ENCODE measurements at places on chromosomes 7 and 10.

GRCh38 chr7:93044147-93044810 lies 73.5 kb downstream of the SAMD9 start:
- peak; percentile 78 for DNase-seq

GRCh38 chr7:18425227-18425626 lies 70.3 kb upstream of the HDAC9 start:
- DNase-seq: no peak

DNA sequence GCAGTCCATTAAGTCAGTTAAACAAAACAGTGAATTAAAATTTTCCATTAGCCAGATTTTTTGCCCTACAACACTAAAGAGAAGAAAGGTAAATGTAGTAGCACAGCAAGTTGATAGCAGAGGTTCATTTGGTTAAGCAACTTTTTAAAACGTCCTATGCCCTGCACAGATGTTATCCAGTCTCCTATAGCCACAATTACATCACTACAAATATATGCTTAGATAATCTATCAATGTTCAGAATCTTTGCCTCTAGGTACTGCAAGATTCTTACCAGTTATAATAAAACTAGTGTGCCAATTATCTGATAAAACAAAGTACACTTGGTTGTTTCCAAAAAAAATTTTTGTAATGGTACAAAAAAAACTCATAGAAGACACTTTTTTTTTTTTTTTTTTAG lies 175.5 kb upstream of the MYO3A start:
- no peak for DNase-seq

DNA sequence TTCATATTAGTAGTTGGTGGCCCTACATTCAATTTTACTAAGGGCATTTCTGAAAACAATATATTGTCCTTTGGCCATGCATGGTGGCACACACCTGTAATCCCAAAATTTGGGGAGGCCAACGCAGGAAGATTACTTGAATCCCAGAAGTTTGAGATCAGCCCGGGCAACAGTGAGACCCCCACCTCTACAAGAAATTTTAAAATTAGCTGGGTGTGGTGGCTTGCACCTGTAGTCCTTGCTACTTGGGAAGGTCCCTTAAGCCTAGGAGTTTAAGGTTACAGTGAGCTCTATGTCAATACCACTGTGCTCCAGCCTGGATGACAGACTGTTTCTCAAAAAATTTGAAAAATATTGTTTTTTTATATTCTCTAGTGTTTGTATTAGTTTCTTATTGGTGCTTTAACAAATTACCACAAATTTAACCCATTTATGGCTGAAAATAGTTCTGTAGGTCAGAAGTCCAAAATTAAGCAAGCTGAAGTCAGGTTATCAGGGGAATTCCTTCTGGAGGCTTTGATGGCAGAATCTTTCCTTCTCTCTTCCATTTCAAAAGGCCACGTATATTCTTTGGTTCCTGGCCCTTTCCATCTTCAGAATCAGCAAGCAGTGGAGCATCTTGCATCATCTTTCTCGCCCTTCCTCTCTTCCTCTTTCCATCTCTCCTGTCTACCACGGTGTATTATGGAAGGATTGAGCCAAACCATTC lies 12.4 kb downstream of the CBX3 start:
- DNase-seq: no peak

GRCh38 chr10:72260976-72261783 lies 12.5 kb upstream of the DDIT4 start:
- no peak for DNase-seq

GRCh38 chr10:72461085-72461484 lies 106.4 kb upstream of the DNAJB12 start:
- DNase-seq: no peak

DNA sequence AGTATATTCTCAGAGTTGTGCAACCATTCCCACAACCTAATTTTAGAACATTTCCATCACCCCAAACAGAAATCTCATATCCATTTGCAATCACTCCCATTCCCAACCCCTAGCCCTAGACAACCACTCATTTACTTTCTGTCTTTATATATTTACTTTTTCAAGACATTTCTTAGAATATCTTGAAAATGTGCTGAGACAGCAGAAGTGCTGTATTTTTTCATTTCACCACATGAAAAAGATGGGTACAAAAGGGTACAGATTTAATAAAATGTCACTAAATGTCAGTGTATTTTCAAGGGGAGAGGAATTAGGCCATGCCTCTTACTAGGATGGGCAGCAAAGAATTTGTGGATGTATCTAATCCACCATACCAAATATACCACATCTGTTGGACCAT lies 51.6 kb upstream of the CCDC6 start:
- no peak for DNase-seq

DNA sequence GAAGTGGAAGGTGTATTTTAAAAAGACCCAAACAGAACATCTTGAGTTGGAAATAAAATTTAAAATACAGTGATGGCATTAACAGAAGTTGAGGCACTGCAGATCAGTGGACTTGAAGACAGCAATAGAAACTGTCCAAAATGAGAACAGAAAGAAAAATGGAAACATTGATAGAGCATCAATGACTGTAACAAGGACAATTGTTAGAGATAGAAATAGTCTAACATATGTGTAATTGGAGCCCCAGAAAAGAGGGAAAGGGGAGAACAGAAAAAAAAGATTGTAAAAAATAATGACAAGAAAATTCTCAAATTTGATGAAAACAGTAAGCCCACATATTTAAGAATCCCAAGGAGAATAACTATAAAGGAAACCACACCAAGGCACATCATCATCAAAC lies 29.4 kb downstream of the VKORC1L1 start:
- no peak for DNase-seq

DNA sequence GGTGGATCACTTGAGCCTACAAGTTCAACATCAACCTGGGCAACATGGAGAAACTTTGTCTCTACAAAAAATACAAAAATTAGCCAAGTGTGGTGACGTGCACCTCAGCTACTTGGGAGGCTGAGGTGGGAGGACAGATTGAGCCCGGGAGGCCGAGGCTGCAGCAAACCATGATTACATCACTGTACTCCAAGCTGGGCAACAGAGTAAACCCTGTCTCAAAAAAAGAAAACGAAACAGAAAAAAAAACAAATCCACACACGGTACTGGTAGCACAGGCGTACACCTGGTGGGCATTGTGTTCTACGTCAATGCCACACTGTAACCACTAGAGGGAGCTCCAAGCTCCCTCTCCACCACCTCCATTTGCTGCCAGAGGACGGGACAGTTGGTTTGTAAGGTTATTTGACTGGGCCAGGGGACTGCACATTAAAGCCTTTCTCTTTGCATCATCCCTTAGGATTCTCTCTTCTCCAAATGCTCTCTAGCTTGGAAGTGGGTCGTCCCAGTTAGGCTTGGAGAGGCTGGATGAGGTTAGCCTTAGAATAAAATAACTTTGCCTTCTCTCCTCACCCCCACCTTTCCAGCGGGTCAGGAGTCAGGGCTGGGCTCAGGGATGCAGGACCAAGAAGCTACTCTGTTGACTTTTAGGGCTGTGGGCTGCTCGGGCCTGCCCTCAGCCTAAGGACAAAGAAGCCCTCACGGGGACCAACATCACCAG lies 130.8 kb downstream of the SORBS1 start:
- peak; percentile 59 for DNase-seq

GRCh38 chr7:107920048-107920772 lies 29.2 kb downstream of the DLD start:
- DNase-seq: peak; percentile 13

GRCh38 chr7:150430465-150431085 lies 19.9 kb upstream of the GIMAP8 start:
- no peak for DNase-seq

- DNase-seq: no peak
Observed at GRCh38 chr10:3588346-3588745, 196.7 kb downstream of the KLF6 start.

- no peak for DNase-seq
Observed at GRCh38 chr10:126690534-126690933, 20.0 kb upstream of the C10orf90 start.

DNA sequence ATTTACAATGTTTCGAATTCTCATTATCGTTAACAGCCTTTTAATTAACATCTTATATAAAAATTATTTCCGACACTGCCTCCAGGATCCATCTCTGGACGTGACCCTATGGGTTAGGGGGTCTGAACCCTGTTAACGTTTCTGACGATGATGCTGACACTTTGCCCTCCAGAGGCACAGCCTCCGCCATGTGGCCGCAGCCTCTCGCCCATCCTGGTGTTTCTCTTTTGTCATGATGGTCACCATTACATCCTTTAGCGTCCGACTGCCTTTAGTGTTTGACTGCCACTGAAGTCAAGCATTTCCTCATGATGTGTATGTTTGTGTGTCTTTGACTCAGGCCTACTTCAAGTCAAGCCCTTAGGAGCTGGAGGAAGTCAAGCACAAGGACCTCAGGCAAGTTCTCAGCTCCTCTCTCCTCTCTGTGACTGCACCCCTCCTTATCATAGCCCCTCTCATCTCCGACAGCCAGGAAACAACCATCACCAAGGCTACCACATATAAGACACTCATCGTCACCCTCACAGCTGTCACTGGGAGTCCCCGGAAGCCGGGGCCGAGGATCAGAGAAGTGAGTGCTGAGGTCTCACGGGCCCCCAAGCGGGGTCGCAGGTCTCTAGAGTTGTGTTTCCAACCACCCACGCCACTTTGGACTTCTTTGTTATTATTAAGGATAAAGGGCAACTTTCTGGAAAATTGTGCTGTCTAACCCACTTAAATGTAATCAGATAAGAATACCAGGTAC lies 96.1 kb upstream of the PPP2R2D start:
- no peak for DNase-seq

GRCh38 chr10:49115015-49115795 lies at the start of gene VSTM4:
TSS of gene VSTM4 (minus strand) at chr10:49115522. CDS start at chr10:49115485, 37 bp downstream.
- DNase-seq: peak; percentile 56

DNA sequence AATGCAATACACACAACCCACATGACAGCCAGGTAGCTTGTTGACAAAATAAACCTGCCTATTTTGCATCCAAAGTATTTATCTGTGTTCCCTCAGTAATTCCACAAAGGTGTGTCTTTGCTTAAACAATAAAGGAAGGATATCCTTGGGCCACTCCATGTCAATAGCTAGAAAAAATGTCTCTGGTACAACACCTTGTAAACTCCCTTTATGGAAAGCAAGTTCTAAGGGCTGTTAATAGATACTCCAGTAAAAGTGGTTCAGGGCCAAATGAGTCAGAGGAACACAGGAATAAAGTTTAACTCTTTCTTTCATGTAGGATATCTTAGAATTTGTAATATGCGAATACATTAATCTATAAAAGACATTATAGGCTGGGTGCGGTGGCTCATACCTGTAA lies 96.9 kb upstream of the LRRTM3 start:
- no peak for DNase-seq

DNA sequence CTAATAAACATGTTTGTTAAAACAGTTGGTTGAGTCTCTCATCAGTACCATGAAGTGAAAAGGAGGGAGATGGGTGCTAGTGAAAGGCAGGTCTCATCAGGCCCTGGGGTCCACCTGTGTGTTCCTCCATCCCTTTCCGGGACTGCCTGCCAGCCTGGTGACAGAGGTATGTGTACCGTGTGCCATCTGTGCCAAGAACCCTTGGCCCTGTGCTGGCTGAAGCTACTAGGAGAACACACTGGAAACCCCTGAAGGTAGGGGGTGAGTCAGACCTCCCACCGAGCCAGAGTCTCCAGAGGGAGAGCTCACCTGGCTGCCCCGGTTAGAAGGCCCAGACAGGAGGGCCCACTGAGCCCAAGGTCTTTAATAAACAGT lies 2.3 kb downstream of the DDIT4 start:
- DNase-seq: peak; percentile 43

DNA sequence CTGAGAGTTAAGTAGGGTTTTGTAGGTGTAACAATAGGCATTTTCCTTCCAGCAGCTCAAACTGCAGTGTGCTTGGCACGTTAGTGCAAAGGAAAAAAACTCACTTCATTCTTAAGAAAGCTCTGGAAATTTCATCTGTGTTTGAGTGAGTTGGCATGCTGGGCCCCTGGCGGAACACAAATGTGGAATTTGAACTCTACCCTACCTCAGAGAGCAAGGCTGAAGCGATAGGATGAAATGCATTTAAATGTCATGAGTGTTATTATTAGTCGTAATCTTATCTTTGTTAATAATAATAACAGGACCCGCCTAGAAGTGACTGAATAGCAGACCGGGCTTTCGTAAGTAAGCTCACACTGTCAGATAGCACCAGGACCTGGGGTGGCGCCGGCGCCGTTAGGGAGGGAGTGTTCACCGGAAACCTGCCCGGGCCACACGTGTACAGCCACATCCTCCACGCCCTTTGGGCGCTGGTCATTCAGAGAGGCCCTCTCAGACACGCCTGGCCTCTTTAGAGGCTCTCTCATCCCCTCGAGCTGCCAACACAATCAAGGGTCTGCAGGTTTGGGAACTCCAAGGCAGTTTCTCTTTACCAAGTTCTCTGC lies 63.5 kb downstream of the GRK5 start:
- DNase-seq: no peak

DNA sequence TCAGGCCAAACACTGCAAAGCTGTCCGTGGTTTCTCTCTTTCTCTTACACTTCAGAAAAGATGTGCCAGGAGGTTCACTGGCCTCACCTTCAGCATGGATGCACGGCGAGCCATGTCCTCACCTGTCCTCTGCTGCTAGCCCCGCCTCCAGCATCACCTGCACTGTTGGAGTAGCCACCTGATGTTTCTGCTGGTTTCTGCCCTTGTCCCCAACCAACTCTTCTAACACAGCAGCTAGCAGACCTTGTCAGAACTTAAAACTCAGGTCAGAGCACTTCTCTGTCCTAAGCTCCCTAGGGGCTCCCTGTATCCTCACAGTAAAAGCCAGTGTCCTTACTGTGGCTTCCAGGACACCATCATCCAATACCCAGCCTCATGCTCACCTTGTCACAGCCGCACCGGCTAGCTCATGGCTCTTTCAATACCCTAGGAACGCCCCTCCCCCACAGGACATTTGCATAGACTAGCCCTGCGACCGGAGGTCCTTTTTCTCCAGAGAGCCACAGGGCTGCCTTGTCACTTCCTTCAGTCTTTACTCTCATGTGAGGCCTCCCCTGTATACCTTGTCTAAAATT lies 15.2 kb downstream of the PALD1 start:
- no peak for DNase-seq

GRCh38 chr7:131769241-131769640 lies 212.8 kb upstream of the PODXL start:
- peak; percentile 4 for DNase-seq

DNA sequence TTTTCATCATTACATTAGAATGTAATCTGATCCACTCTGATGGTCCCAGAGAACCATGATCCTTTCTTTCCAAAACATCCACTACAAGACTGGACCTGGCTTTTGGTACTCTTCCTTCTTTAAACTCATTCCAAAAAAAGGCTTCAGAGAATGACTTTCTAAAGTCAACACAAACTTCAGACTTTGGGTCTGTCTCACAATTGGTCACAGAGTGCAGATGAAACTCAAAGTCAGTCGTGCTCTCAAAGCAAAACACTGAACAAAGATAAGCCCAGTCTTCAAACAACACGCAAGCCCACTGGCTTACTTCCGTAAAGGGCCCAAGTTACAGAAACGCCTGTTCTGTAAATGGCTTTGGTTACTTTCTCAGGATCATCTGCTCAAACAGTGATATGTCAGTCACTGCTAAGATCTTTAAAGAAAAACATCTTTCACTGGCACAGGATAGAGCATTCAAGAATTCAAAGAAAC lies 250.9 kb upstream of the MKLN1 start:
- DNase-seq: peak; percentile 53

- no peak for DNase-seq
Observed at GRCh38 chr7:143345428-143345900, 17.0 kb downstream of the FAM131B start.

Data from EL (cell line).